MCF 10A (cell line): ENCODE measurements at places on chromosomes 5 and 9.

DNA sequence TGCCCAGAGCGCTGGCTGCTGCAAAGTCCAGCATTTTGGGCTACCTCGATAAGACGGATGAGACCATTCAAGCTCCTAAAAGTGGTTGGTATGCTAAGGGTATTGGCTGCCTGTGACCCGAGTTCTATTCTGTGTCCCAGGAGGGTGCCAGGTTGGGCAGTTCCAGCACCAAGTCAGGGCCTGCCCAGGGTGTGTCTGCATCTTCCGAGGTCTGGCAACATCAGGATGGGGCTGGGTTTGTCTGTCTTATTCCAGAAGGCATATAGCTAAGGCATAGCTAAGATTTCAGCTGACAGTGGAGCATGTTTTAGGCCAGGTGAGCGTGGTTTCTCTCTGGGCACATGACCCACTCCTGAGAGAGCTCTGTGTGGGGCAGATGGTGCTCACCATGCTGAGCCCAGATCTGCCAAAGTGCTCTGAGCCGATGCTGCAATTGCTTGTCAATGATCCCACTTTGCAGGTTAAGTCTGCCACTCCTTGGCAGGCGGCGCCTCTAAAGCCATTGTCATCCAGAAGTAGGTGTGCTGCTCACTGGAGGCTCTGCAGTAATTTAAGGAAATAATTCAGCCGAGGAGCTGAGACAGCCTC is 7.8 kb downstream of the SLC9A3 start:
- peak; percentile 54 for DNase-seq

DNA sequence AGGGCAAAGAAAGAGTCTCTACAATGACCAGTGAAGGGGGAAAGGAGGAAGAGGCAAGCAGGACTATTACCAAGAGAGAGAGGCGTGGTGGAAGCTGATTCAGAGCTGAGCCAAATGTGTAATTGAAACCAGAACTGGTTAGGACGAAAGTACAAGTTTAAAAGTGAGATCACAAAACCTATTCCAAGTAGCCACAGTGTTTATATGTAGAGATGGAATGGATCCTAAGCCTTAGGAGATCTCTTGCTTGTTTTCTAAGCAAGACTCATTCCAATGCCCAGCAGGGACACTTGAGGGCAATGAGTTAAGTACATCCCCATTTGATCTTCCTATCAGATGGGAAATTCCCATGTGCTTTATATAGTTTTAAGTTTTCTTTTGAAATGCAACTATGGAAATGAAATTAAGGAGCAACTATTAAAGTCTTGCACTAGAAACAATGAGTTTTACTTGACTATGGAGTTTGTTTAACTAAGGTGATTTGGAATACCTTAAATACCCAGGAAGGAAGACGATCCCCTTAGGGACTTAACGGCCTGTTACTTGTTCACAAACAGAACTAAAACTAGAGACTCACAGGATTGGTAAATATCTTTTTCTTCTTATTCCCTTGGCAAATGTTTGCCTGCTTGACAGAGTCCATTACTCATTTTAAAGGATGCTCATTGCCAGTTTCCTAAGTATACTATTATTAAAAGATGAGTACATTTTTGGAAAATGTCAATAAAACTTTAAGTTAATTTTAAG is 51.1 kb upstream of the SNX2 start:
- peak; percentile 46 for DNase-seq

DNA sequence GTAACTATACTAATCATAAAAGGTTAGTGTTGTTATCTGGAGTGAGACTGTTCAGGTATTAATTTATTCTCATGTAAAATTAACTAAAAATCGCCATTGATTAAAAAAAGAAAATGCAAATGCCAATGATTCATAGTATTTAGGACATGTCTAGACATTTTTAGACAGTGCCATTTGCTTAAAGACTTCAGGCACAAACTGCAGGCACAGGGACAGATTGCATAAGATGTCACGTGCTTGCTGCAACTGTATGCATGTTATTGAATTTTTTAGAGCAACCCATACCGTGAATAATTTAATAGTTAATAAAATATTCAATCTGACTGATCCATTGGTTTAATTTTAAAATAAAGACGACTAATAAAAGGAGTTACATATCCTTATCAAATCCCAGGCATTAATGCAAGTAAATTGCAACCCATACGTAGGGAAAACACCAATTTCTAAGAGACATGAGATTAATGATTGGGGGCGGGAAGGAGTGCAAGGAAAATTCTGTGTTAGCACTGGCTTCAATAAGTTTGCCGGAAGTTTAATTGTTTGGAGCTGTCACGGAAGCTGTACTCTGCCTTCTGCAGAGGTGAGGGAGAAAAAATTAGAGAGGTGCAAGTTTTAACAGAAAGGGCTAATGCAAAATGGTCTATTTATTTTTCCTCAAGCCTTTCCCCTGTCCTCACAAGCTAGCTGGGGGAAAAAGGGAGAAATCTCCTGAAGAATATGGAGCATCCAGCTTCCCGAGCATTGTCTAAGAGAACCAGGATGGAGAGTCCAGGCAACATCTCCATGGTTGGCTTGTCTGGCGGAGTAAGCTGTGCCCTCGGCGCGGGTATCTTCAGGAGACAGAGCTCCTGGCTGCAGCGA is 2.9 kb downstream of the EDIL3 start:
- no peak for DNase-seq

- no peak for DNase-seq
Measured at GRCh38 chr5:76439201-76439600, 36.1 kb downstream of the IQGAP2 start.

GRCh38 chr5:56110646-56111403 is 116.1 kb upstream of the IL6ST start:
- DNase-seq = no peak
